T-helper 22 cell (primary cell): ENCODE measurements at places on chromosomes 7 and 10.

GRCh38 chr10:10647331-10647730, 370.3 kb upstream of the CELF2 start:
- no peak for DNase-seq

GRCh38 chr10:63467841-63468240, 2.1 kb upstream of the JMJD1C start:
- DNase-seq, result no peak

GRCh38 chr10:42959833-42960232, 117.0 kb upstream of the RET start:
- no peak for DNase-seq

GRCh38 chr7:116576350-116577319, 51.8 kb downstream of the CAV1 start:
- no peak for DNase-seq

- DNase-seq, result no peak
Observed at GRCh38 chr10:114708717-114709335, 50.8 kb upstream of the ABLIM1 start.

GRCh38 chr10:131574363-131574706, 262.8 kb upstream of the TCERG1L start:
- no peak for DNase-seq

GRCh38 chr10:127755753-127756152, 18.8 kb downstream of the FOXI2 start:
- no peak for DNase-seq

- no peak for DNase-seq
Observed at GRCh38 chr7:55382251-55382650, 17.1 kb downstream of the LANCL2 start.

DNA sequence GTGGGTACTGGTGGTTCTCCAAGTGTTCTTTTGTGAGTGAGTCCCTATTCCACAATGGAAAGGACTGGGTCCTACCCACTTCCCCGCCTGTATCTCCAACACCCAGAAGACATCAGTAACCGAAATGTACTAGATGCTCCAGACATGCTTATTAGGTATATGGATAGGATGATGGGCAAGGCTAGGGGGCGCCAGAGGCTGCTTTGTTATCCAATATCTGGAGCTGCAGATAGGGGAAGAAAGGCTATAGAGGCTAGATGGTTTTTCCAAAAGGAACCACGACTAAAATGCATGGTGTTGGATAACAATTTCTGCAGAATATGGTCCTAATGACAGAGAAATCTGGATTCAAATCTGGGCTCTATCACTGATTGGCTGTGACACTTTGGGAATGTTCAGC, 56.2 kb upstream of the TM9SF3 start:
- DNase-seq, result no peak

DNA sequence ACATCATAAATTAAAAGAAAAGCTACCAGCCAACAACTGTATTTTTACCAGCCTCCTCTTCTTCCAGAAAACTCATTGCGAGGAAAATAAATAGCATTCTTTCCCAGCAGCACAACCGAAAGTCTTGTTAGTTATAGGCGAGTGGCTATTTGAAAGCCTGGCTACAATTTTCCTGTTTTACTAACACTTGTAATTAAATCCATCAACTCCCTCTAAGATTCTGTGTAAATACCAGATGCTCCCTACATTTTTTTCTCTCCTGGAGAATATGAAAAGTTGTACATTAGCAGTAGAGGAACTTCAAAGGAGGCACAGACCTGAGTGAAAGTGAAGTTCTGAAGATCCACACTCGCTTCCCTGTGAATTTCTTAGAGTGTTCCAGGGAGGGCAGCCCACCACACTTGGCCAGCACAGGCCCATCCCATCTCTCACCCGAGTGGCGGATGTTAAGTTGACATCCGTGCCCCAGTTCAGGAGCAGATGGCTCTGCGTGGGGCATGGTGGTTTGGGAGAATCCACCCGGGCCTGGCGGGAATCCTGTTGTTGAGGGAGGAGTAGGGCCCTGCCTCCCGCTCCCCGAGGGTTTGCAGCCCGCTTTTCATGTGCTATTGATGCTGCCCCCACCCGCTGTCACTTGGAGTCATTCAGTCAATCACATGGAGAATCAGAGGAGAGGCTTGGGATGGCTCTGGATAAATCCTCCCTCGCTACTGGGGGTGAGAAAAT, 451.0 kb upstream of the GALNT17 start:
- no peak for DNase-seq

DNA sequence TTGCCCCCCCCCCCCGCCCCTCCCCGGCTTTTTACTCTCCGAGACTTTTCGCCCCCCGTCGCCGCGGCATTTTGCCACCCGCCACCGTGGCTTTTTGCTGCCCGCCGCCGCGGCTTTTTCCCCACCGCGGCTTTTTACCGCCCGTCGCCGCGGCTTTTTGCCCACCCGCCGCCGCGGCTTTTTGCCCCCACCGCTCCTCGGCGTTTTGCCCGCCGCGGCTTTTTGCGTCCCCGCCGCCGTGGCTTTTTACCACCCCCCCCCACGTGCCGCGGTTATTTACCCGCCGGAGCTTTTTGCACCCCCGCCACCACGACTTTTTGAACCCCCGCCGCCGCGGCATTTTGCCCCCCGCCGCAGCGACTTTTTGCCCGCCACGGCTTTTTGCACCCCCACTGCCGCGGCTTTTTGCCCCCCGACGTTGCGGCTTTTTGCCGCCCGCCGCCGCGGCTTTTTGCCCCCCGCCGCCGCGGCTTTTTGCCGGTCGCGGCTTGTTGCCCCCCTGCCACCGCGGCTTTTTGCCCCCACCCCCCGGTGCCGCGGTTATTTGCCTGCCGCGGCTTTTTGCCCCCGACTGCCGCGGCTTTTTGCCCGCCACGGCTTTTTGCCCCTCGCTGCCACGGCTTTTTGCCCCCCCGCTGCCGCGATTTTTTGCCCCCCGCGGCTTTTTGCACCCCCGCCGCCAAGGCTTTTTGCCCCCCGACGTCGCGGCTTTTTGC, 461.1 kb downstream of the ZNF33B start:
- DNase-seq, result no peak
